ENCODE measurements at places on chromosomes 2 and 18. TPM values are rescaled to one million over a fixed set of nuclear protein-coding genes. Genes with fewer than 3 reads are reported as not detected.

Gene PELI1
- total RNA-seq: 65.0 TPM

Gene SLC11A1
- 17.9 TPM for total RNA-seq

Gene DNAJC5G
- total RNA-seq: not detected

GRCh38 chr18:70059684-70060083 is 112.0 kb upstream of the CD226 start:
- no peak overlapping the region for H3K27ac ChIP-seq
- H3K36me3 ChIP-seq: peaks cover 7% of the 10 kb centered on the region
- H3K4me1 ChIP-seq: no peaks in the 10 kb centered on the region
- H3K4me3 ChIP-seq: no peak overlapping the region

GRCh38 chr2:33166287-33166881 is 219.6 kb downstream of the LTBP1 start:
- DNase-seq: no peak
- no peak overlapping the region for H3K27ac ChIP-seq
- H3K27me3 ChIP-seq: no peaks in the 10 kb centered on the region
- no peaks in the 10 kb centered on the region for H3K4me1 ChIP-seq
- H3K36me3 ChIP-seq: no peaks in the 10 kb centered on the region

DNA sequence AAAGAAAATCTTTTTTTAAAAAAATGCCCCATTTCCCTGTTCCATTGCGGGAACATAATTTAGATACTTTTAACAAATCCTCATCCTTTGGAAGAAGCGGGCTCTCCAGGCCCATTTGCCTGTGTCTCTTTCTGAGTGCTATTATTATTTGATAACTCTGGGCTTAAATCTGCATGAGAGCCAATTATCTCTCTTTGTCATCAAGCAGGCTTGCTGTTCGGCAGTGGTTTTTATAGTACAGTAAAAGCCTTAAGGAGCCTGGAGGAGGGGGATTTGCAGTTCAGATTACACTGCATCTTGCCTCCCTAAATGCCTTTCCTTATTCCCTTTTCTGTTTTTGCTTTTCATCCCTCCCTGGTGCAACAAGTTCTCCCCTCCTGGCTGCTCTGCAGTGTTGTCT is 50.6 kb downstream of the CELF4 start:
- H3K4me3 ChIP-seq: no peak overlapping the region
- no peaks in the 10 kb centered on the region for H3K4me1 ChIP-seq
- no peak for DNase-seq
- no peaks in the 10 kb centered on the region for H3K36me3 ChIP-seq
- no peak overlapping the region for H3K27ac ChIP-seq
- H3K27me3 ChIP-seq: no peaks in the 10 kb centered on the region

DNA sequence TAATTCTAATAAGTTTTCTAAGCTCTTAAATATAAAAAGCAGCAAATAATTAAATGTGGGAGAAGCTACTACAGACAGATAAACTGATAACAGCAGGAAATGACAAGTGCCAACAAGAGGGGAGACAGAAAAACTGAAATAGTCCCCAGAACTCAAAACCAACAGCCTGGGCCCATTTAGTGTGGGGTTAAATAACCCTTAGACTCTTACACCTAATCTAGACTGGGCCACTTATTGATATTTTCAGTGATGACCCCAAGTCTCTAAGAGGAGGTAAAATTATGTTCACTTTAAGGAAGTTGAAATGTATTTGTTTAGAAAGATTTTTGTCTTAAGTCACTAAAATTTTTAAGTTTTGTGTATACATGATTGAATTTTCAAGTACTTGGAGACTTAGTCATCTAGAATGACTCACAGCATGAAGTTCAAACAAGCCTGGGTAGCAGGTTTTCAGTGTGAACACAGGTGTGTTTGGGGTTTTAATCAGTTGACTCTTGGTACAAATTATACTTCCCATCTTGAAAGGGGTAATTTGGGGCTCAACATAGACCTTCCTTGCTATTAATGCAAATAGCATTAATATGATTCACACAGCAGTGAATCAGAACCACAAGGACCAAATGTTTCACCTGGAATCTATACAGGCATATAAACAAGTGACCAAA is 54.9 kb upstream of the MYO3B start:
- peaks cover 11% of the 10 kb centered on the region for H3K4me1 ChIP-seq
- H3K4me3 ChIP-seq: no peak overlapping the region
- H3K27me3 ChIP-seq: no peaks in the 10 kb centered on the region
- H3K27ac ChIP-seq: no peak overlapping the region
